ENCODE measurements at places on chromosomes 5 and 9.

GRCh38 chr5:43137326-43137725, 16.6 kb downstream of the ZNF131 start:
- DNase-seq: no peak

DNA sequence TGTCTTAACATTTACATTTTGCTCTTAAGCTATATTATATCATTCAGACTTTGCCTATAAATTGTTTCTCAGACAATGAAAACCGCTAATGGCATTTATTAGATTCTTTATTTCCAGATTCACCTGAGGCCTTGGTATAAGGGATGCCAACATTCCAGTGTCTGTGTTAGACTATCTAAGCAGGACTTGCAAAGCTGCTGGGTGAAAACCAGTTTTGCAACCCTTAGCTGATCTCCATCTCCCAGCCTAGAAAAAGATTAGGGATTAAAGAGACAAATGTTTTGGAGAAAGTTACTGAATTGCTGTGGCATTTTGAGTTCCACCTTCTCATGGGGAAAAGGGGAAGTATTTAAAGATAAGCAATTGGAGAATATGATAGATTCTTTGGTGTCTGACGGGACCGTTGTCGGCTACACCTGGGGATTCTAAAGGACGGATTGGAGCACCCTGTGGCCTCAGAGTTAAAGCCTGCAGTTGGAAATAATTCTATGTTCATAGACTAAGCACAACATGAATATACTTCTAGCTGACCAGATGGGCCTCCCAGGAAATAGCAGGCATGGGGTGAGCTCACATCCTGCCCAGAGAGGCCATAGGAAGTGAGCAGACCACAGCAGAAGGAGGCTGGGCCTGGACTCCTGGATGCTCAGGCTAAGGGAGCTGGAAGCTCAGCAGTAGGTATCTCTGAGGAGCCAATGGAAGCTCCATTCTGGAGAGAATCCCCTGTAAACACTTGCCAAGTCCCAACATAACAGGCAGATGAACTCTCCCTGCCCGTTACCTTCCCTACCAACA, 21.8 kb downstream of the ENTREP1 start:
- DNase-seq: no peak

DNA sequence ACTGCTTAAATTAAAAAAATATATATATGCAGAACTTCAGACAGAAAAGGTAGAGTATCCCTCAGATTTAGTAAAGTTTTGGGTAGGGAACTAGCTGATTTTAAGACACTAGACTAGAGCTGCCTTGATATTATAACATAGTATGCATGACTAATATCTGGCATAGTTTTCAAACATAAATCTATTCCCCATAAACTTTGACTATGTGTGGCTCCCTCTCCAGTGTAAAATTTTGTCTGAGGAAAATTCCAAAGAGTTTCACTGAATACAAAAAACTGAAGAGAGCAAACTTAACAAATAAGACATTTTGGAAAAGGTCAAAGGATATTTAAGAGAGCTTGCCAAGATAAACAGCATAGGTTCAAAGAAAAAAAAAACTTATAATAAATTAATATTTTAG, 66.2 kb upstream of the ZNF462 start:
- DNase-seq: no peak

- no peak for DNase-seq
Measured at GRCh38 chr9:112777914-112778313, 27.4 kb downstream of the SNX30 start.

DNA sequence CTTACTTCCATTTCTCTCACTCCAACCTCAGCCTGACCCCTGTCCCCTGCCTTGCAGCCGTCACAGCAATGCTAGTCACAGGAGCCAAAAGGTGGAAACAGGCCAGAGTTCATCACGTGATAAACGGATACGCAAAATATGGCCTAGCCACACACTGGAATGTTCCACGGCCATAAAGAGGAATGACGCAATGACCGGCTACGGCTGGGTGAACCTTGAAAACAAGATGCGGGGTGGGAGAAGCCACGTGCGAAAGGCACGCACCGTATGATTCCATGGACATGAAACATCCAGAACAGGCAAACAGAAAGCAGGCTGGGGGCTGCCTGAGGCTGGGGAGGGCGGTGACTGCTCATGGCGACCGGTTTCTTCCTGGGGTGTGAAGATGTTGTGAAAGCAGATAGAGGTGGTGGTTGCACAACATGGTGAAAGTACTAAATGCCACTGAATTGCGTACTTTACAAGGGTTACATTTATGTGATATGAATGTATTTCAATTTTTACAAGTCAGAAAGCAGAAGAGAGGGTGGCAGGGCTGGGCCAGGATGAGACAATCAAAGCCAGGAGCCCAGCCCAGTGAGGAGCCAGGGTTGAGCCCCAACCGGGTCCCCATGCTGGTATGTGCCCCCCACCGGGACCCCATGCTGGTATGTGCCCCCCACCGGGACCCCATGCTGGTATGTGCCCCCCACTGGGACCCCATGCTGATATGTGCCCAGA, 117.8 kb upstream of the SARDH start:
- DNase-seq: no peak

GRCh38 chr5:68190619-68191018, 24.9 kb upstream of the PIK3R1 start:
- no peak for DNase-seq

GRCh38 chr5:119286511-119287488, 69.0 kb upstream of the TNFAIP8 start:
- no peak for DNase-seq

GRCh38 chr5:891837-892393, 686 bp downstream of the BRD9 start:
- DNase-seq: peak; percentile 51

DNA sequence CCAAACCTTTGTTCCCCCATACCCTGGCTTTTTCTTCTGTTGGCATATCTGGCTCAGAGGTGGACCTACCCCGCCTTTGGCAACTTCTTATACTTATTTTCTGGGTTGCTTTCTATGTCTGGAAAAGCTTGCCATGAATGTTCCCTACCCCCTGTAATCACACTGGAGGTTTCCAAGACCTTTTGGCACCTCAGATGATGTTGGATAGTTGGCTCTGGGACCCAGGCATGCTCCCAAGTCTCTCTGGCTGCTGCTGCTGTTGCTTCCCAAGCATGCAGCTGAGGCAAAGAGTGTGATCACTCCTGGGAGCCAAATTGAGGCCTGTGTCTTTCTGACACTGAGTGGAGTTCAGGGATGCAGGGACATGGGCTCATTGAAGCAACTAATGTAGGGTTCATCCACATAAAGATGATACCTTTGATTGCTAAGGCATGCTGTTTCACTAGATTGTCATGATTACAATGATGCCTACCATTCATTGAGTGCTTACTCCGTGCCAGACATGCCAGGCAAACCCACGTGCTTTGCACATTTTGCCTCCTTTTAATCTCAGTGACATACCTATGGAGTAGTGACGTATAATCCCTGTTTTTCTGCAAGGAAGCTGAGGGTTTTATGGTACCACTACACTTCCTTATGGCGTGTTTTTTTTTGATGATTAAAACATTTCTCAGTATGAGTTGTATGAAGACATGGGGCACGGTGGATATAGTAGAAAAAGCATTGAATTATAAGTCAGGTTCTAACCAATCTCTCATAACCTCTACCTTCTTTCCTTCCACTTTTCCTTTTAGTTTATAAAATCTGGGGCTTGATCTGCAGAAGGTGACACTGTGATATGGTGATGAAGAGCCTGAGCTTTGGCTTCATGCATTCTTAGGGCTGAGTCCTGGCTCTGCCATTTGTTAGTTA, 73.1 kb downstream of the ARHGAP26 start:
- no peak for DNase-seq
